Dorsolateral prefrontal cortex (tissue), 122 donors: ENCODE measurements at places on chromosomes 4 and X.

DNA sequence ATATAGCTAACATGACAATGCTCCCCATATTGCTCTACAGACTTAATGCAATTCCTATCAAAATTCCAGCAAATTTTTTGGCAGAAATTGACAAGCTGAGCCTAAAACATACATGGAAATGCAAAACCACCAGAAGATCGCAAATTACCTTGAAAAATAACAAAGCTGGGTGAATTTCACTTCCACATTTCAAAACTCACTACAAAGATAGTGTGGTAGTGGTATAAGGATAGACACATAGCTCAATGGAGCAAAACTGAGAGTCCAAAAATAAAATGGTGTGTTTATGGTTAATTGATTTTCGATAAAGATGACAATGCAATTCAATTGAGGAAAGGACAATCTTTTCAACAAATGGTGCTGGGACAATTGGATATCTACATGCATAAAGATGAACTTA lies 65.8 kb downstream of the SLC9A7 start:
- no peak for DNase-seq

GRCh38 chr4:159983082-159983481 lies 880.2 kb downstream of the RAPGEF2 start:
- DNase-seq = no peak

DNA sequence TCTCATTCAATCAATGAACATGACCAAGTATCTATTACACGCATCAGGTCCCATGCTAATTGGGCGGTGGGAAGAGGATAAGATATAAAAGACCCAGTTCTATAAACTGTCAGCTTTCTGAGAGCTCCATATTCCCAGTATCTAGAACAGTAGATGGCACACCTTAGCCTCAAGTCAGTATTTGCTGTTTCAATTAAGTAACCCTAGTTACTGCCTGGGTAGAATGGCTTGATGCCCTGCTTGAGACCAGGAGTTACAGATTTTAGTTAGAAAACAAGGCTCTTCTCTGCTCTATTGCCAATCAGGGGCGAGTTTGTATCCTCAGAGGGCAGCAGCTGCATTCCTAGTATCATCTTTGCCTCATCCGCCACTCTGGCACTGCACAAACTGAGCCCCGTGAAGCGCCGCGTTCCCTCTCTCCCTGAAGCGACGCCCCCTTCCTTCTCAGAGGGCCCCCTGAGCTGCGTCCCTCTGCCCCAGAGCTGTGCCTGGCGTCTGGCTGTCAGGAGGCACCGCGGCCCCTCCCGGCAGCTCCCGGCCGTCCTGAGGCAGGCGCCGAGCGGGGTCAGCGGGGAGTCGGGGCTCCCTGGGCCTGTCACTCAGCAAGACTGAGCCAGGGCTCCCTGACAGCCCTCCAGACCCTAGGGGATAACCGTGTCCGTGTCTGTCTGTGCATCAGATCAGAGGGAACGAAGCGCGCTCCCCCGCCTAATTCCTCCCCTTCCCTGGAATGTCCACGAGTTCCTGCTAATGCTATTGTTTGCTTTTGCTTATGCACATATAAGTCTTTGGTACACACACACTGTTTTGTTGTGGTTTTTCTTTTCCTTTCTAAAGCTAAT lies 212.4 kb upstream of the TTC29 start:
- peak; percentile 34 for DNase-seq

DNA sequence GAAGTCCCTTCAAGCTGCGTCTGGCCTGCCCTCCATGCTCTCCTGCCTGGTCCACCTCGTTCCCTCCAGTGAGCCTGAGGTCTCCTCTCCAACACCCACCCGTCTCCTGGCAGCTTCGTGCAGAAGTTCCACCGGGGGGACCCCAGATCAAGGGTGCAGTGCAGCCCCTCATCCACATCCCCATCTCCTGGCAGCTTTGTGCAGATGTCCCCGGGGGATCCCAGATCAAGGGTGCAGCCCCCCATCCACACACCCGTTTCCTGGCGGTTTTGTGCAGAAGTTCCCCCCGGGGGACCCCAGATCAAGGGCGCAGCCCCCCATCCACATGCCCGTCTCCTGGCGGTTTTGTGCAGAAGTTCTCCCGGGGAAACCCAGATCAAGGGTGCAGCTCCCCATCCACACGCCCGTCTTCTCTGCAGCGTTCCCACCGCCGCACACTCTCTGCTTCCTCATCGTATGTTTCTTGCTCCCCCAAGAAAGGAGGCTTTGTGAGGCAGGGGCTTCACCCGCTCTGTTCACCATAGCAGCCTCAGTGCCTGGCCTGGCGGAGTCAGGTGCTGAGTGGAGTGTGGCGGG lies 35.7 kb downstream of the PIGG start:
- no peak for DNase-seq

DNA sequence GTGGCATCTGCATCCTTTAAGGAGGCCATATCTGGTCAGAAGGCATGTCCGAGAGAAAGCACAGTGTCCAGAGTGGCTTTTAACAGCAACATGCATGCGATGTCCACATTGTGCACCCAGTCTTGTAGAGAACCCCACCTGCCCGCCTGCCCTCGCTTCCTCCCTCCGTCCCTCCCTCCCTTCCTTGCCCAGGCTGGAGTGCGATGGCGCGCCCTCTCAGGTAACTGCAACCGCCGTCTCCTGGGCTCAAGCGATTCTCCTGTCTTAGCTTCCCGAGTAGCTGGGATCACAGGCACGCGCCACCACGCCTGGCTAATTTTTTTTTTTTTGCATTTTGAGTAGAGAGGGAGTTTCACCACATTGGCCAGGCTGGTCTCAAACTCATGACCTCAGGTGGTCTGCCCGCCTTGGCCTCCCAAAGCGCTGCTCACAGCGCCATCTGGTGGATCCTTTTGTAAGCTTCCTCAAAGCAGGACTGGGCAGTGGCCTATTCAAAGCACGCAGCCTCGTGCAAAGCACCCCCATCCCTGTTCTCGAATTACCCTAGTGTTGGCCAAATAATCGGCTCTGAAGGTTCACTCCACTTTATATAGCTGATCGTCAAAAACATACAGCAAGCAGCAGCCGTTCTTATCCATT lies 15.0 kb downstream of the BRCC3 start:
- DNase-seq = no peak

- no peak for DNase-seq
Observed at GRCh38 chrX:110836001-110836400, 40.4 kb upstream of the CHRDL1 start.

- no peak for DNase-seq
Observed at GRCh38 chr4:87580057-87580456, 28.3 kb upstream of the DSPP start.
